ENCODE measurements at places on chromosomes 4 and X.
A peak's percentile ranks its signal among the peaks of the same experiment; 100 is the strongest.

GRCh38 chrX:133654811-133655210 lies 239.5 kb upstream of the GPC4 start:
- no peak for DNase-seq

DNA sequence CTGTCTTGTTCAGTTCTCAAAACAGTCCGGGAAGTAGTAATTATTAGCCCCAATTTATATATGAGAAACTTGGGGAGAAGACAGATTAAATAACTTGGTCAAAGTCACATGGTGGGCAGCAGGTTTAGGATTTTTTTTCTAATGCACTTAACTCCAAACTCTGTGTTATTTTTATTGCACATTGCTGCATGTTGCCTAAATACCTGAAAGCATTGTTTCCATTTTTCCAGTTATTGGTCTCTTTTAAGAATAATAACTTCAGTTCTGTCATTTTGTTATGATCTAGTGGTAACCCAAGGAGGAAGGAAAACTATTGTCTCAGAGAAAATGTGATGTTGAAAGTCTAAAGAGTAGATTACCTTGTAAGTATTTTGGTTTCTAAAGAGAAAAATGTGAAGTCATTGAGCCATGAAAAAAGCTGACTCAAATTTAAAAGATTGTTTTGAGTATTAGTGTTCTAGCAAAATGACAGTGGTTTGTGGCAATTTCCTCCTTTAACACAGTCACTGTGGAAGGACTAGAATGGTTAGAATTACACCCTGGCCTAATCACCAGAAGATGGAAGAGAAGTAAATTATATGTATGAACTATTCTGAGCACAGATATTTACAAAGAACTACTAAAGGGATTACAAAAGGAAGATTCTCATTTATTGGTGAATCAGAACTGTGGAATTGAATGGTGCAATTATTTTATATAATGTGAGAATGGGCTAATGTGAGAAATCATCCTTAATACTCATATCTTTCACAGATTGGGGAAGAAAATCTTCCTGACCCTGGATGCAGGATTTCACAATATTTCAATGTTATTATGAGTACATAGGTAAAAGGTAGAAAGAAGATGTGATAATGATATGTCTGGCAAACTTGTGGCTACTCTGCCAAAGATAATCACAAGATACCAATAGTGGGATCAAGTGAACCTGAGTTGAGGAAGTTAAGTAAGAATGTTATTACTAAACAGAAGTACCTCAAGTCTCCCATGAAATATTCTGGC lies 21.7 kb upstream of the CXCL8 start:
- DNase-seq: peak; percentile 66

GRCh38 chrX:11395859-11396258 lies 102.6 kb downstream of the AMELX start:
- DNase-seq: no peak

GRCh38 chr4:71607780-71608677 lies 175.8 kb downstream of the GC start:
- no peak for DNase-seq
